ENCODE measurements at places on chromosomes 11 and 22. TPM values are rescaled to one million over a fixed set of nuclear protein-coding genes. Genes with fewer than 3 reads are reported as not detected.
A peak's percentile ranks its signal among the peaks of the same experiment; 100 is the strongest.

YPEL1 gene
- 19.5 TPM for total RNA-seq

DNA sequence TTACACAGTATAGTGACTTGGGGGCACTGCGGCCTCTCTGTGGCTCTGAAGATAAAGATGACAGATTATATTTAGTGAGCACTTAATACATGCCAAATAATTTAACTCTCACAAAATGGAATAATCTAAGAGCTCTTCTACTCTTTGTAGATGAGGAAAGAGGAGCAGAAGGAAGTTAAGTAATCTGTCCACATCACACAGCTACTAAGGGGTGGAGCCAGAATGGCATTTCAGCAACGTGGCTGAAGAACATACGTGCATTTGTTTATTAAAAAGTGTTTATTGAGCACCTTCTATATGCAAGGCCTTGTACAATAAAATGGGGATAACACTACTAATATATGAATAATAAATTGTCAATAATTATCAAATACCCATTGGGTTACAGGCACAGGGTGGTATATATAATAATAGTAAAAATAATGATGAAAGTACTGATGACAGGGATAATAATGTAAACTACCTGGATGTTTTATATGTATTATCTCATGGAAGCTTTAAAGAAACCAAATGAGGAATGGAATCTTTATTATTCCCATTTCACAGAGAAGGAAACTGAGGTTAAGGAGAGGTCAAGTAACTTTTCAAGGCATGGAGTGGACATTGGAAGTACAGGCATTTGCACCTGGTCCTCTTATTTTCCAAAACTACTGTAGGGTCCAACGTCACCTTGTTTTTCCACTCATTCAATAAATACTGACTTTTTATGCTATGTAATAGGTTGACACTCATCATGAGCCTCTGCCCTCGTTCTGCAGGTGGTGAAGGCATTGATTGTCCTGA lies 38.0 kb upstream of the IL17RA start:
- no peak overlapping the region for H3K4me3 ChIP-seq
- H3K4me1 ChIP-seq: no peaks in the 10 kb centered on the region
- no peak for DNase-seq
- no peaks in the 10 kb centered on the region for H3K36me3 ChIP-seq
- H3K27ac ChIP-seq: no peak overlapping the region

DNA sequence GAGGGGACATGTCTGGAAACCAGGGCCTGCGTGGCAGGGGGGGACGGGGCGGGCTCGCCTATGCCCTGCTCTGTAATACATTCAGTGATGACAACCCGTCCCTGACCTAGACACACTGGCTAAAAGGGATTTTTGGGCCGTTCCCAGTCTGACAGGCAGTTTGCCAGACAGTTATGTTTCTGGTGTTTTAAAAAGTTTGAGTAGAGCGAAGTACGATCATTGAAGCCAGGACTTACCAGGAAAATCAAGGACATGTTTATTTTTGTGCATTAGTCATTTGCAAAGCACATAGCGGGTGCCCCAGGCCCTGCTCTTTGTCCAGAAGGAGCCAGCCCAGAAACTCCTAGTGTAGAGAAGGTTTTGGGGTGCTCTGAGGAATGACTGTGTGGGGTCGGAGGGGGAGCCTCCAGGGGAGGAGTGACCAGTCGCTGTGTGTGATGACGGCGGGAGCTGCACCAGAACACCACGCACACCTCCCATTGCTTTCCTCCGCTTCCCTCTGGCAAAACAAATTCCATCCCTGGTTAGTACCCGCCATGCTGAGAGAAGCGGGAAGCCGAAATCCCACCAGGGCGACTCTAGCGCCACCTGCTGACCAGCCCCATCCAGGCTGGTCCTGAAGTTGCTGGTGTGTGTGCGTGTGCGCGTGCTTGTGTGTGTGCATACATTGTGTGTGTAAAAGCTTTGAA lies 50.8 kb downstream of the FBLN1 start:
- no peak overlapping the region for H3K4me3 ChIP-seq
- H3K36me3 ChIP-seq: peaks cover 49% of the 10 kb centered on the region
- peaks cover 26% of the 10 kb centered on the region for H3K4me1 ChIP-seq
- H3K27ac ChIP-seq: peak overlapping the region; percentile 54

DNA sequence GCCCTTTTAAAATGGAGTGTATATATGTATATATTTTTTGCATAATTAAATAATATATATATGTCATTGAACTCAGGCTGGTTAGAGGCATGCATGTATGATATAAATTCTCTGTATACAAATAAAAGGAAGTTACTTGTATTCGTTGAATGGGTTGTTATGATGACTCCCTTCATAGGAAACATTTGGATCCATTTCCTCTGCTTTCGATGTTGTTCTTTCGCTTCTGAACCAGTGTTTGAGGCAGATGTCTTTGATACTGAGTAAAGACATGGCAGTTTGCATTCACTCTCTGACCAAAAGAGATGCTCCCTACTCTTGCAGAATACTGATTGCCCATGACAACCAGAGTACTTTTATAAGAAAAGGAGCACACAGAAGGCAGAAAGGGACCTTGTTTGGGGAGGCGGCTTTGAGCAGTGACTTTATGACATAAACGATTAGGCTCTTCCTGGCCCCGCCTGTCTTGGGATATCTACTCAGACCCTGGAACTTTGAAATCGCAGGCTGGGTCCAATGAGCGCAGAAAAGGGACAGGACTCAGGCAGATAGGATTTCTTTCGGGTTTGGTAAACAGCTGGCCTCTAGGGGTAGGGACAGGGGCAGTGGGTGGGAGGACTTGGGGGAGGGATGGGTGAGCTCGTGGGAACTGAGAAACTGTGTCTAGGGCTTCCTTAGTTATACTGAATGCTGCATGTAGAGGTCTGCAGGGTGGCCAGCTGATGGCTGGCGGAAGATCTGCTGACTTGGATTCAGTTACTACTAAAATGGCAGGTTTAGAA lies 23.2 kb downstream of the TIMP3 start:
- no peaks in the 10 kb centered on the region for H3K36me3 ChIP-seq
- H3K4me3 ChIP-seq: no peak overlapping the region
- peaks cover 25% of the 10 kb centered on the region for H3K4me1 ChIP-seq
- H3K27ac ChIP-seq: no peak overlapping the region

GRCh38 chr11:78019808-78020207 lies 3.3 kb downstream of the KCTD14 start:
- H3K27me3 ChIP-seq: peaks cover 25% of the 10 kb centered on the region
- no peak for DNase-seq
- peaks cover 27% of the 10 kb centered on the region for H3K4me1 ChIP-seq
- H3K36me3 ChIP-seq: no peaks in the 10 kb centered on the region

DNA sequence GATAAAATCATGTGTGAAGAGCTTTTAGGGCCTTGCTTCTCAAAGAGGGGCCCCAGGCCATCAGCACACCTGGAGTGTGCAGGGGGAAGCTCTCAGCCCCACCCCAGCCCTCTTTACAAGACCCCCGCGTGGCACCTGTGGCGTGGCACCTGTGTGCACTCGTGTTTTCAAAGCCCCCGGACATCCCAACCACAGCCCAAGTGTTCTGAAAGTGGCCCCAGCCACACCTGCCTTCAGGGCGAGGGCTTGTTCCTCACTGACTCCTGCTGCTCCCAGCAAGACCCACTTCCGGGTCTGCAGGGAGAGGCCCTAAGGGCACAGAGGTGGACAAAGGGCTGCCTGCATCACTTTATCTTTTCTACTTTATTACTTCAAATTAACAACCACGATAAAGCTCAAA lies 17.5 kb upstream of the TMEM184B start:
- H3K4me1 ChIP-seq: peaks cover 27% of the 10 kb centered on the region
- H3K4me3 ChIP-seq: no peak overlapping the region
- H3K27ac ChIP-seq: no peak overlapping the region
- peaks cover 9% of the 10 kb centered on the region for H3K27me3 ChIP-seq

DNA sequence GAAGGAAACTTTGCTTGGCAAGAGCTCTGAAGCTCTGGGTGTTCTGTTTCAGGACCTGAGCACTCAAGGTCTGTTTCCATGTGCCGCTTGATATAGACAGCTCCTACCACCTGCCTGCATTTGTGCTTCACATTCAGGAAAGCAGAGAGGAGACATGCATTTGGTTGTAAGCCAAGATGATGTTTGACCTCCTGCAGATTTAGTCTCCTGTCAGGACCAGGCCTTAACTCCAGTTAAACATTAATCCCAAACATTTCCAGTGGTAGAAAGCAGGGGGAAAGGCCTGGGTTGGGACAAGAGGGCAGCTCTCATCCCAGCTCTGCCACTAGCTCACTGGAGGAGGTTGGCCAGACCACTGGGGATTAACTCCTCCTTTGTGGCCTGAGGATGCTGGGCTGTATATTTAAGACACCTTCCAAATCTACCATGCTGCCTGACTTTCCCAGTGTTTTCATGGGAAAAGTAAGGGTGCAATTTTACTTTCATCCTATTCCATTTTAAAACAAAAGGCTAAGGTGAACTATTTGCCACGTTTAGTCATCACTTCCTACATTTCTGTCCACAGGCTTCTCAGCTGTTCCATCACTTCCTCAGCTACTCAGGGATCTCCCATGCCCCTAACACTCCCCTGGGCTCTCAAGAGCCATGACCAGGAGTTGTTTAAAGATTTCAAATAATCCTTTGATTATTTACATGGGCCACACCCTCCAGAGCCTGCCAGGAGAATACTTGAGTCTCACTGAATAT lies 80.9 kb downstream of the INSC start:
- H3K27me3 ChIP-seq: no peaks in the 10 kb centered on the region
- no peaks in the 10 kb centered on the region for H3K36me3 ChIP-seq
- no peaks in the 10 kb centered on the region for H3K4me1 ChIP-seq
- DNase-seq: no peak
- H3K4me3 ChIP-seq: no peak overlapping the region
- no peak overlapping the region for H3K27ac ChIP-seq

DNA sequence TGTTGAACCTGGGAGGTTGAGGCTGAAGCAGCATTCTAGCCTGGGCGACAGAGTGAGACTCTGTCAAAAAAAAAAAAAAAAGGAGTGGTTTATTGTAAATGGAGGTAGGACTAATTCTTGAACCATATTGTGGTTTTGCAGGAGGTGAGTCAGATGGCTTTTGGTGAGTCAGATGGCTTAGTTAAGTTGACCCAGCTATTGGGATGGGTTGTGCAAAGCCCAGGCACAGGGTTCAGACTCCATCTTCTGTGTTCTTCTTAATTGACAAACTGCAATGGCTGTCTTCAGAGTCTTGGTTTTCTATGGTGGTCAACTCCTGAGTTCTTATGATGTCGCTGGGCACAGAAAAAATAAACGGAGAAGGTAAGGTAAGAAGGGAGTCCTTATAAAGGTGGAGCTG lies 182.7 kb downstream of the ADAMTS15 start:
- no peak overlapping the region for H3K27ac ChIP-seq
- no peaks in the 10 kb centered on the region for H3K27me3 ChIP-seq
- H3K4me3 ChIP-seq: no peak overlapping the region
- H3K36me3 ChIP-seq: no peaks in the 10 kb centered on the region

GRCh38 chr11:27276141-27276540 lies 86.9 kb downstream of the CCDC34 start:
- H3K36me3 ChIP-seq: no peaks in the 10 kb centered on the region
- no peaks in the 10 kb centered on the region for H3K27me3 ChIP-seq
- no peak overlapping the region for H3K4me3 ChIP-seq
- no peak overlapping the region for H3K27ac ChIP-seq
- H3K4me1 ChIP-seq: no peaks in the 10 kb centered on the region
- no peak for DNase-seq

Measured in neural crest cell (in vitro differentiated cells).